ENCODE measurements at places on chromosomes 7 and 10.

- no peak for DNase-seq
Measured at GRCh38 chr10:14569274-14570060, 205.2 kb downstream of the FAM107B start.

DNA sequence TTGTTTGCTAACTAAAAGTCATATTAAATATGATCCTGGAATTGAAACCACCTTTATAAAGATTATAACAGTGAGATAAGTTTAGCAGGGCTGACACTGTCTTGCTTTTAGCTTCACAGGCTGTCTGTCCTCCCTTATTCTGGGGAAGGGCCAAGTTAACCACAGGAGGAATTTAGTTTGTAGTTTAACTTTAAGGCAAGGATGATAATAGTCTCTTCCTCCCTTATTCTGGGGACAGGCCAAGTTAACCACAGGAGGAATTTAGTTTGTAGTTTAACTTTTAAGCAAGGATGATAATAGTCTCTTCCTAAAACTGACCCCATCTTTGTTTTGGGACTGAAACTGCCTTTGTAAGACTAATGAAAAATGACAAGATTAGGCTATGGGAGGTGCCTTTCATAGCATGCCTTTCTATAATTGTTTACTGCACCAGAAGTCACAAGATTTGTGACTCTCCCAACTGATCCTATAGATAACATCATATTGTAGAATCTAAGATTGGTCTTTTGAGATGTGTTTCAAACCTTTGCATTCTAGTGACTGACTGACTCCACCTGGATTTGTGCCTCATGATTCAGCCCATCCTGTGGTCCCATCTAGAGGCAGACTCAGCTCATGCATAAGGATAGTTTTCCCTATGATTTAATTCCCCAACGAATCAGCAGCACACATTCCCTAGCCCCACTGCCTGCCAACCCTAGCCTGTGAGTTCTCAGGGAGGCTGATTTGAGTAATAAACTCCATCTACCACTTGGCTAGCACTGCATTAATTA, 212.0 kb downstream of the MAGI2 start:
- no peak for DNase-seq

GRCh38 chr10:70542565-70542938, 60.0 kb downstream of the PRF1 start:
- no peak for DNase-seq

- no peak for DNase-seq
Measured at GRCh38 chr7:128831994-128832879, 2.0 kb downstream of the FLNC start.

GRCh38 chr7:50379082-50379481, 71.1 kb downstream of the FIGNL1 start:
- DNase-seq: no peak

DNA sequence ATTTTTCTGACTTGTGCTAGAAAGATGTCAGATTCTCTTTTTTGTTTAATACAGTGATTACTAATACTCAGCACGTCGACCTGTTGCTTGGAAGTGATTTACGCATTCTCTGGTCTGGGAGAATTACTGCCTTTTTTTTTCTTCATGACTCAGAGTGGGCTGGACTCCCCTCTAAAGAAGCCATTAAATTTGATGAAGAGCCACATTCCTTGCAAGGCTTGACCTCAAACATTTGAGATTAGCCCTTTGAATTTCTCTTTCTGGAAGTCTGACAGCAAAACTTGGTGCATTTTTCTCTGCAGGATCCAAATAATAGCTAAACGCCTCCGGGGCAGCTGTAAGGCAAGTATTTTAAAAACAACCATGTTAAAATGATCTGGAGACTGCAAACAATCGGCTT, 171.6 kb downstream of the GALNT17 start:
- DNase-seq: no peak

GRCh38 chr7:158966780-158967390, 110.5 kb downstream of the DYNC2I1 start:
- DNase-seq: no peak

DNA sequence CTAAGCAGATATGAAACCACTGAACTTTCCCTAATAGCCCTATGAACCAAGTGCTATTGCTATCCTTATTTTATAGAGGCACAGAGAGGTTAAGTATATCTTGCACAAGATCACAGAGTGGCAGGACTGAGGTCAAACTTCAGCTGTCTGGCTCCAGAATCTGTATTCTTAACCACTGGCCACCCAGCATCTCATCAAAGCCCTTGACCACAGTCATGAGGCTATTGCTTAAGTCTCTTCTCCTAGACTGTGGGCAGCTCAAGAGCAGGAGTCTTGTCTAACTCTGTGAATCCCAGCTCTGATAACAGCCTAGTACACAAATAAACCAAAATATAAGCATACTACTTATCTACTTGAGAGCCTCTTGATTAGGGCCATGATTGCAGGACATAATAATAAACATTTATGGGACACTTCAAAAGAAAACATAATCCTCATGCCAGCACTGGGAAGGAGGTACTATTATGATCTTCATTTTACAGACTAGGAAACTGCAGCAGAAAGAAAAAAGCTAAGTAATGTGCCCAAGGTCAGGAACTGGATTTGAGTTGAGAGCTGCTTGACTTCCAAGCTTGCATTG, 22.4 kb upstream of the SMC3 start:
- no peak for DNase-seq

DNA sequence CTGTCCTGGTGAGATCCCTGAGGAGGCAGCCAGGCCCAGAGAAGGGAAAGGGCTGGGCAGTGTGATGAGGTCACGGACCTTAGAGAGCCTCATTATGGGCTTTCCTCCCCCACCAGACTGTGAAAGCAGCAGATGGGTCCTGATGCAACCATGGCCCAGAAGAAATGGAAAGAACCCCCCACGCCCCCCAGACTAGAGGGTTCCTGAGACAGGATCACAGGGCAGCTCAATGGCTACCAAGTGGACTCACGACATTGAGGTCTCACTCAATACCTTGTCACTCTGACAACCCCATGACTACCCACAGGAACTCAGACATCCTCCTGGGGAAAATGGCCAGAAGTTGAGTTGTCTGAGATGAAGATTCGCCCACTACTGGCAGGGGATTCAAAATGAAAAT, 36.7 kb downstream of the FAM241B start:
- no peak for DNase-seq

GRCh38 chr7:90401989-90402388, 1.3 kb upstream of the CLDN12 start:
- no peak for DNase-seq

GRCh38 chr10:102691285-102692066, 22.7 kb downstream of the ARL3 start:
- DNase-seq: no peak

DNA sequence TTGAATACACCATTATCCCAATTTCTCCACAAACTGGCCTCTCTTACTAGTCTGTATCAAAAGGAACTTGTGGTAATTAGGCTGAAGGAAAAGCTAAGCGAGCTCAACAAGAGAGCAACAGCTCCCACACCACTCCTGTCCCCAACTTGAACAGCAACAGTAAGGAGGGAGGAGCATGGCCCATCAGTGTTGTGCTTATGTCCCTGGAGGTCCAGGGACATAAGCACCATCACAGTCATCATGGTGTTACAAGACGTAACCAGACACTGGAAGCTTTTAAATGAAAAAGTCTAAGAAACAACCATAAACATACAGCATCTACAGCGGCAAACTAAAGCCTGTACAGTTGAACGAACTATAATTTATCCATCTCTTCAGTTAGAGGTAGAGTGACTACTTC, 989 bp downstream of the ERLIN1 start:
- DNase-seq: no peak

GRCh38 chr10:92124616-92125143, 166.2 kb downstream of the CPEB3 start:
- no peak for DNase-seq

DNA sequence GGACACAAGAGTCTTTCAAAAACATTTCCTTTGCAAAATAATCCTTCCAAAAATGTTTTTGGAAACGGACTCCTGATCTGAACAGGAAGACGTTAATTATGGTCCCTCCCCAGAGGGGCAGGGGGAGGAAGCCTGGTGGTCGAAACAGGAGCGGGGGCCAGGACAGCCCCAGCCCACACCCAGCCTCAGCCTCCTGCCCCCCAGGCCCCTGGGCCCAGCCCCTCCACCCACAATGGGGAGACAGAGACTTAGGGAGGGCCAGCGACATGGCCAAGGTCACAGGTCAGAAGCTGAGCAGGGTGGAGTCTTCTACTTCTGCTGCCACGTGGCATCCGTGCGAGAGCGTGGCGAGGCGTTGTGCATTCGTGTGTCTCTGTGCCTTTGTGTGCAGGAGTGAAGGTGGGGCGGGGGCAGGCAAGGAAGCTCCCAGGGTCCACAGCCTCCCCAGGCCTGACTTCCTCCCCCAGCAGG, 14.0 kb upstream of the GRIFIN start:
- no peak for DNase-seq

- no peak for DNase-seq
Measured at GRCh38 chr7:129947701-129948100, 5.1 kb downstream of the UBE2H start.

- DNase-seq: no peak
Measured at GRCh38 chr10:12287772-12288171, 61.6 kb upstream of the CAMK1D start.

GRCh38 chr10:117449636-117450035, 74.4 kb upstream of the PDZD8 start:
- DNase-seq: no peak

DNA sequence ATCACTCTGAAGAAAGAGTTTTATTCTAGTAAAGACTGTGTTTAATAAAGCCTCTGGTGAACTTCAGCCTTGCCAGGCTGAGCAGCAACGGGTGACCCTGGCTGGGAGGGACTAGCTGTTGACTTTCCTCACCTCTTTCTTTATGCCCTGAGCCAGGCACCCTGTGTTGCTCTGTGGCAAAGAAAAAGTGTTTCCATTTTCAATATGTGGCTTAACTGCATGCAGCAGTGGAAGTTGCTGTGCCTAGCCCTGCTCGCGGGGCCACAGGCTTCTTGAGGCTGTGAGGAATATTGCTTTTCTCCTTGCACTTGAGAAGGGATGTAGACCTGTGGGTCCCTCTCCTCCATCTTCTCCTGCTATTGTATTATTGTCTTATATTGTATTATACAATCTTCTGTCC, 67.0 kb downstream of the CXCL12 start:
- no peak for DNase-seq

DNA sequence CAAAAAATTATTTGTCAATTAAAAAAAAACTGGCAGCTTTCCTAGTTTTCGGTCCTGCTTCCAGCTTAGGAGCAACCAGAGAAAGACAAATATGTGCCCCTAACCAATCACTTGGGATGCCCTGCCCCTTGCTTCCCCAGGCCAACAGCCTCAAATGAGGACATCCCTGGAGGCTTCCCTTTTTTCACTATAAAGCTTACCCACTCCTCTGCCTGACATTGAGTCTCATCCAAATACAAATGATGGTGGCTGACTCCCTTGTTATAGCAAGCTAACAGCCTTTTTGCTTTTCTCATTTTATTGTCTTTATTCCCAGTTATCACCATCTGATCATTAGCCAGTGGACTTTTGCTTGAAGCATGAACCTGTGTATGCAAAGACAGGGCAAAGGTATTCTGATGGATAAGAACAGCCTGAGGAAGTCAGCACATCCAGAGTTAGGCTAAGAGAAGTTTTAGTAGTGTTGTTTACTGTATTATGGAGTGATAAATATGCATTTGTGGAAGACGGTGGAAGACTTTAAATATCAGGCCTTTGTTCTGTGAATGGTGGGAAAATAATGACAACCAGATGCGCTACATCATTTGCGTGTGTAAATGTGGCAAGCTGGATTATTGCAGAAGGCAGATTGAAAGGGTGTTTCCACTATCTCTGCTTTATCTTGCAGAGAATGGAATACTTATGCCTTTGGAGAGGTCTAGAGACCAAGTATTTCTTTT, 1.7 kb upstream of the CCM2 start:
- no peak for DNase-seq

- DNase-seq: no peak
Measured at GRCh38 chr7:78071491-78072200, 273.1 kb downstream of the PHTF2 start.

DNA sequence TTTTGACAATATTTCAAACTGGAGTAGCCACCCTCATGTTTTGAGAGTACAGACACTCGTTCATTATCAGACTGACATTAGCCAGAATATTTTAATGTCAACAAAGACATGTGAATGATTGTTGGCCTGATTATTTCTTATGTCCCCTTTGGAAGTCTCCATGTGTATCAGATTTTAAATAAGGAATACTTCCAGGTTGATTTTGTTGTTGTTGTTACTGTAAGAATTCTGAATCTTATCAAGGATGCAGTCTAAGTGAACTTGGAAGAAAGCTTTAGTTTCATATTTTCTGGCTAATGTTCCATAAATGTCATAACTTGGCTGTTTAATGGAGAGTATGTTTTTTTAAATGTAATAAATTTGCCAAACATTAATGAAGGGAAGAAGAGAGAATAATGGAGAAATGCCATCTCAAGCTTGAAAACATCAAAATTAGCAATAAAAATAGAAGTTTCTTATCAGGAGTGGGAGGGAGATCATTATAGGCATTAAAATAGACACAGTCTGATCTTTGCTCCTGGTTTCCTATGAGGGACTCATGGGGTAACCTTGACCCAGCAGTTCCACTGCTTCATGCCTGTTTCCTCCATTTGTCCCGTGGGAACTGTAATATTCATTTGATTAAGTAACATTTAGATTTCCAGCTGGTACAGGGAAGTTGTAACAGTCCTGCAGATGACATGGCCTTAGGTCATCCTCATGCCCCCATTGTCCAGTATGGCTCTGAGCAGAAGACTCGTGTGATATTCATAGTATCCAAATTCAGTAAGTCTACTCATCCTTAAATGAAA, 122.4 kb upstream of the KIAA1217 start:
- DNase-seq: no peak

DNA sequence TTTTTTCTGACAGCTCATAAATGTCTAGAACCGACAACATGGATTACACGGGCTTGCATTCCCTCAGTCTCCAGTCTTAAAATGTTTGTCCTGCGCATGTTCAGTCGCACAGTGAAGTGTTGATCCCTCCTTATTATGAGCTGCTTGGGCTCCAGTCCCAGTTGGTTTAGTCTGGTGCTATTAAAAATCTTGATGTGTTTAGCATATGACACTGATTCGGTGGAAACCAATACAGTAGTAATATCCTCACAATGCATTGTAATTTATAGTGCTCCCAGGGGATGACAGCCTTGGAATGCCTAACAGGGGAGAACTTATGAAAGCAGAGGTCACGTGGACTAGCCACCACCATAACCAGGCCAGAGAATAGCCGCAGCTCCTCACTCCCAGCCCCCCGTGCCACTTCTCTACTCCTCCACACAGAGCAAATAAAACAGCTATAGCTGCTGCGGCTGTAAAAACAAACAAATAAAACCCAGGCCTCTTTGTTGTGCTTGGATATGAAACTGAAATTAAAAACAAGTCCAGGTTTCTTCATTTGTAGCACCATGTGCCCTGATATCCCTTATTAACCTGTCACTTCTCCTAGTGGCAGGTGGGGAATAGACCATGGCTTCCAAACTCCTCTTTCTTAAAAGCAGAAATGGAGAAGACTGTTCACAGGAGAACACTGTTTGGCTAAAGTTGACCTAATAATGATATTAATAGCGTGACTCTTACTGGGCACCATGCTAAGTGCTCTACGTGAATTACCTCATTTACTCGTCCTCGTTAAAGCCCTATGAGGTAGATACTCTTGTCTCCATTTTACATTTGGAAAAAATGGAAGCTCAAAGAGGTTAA, 7.7 kb downstream of the DPCD start:
- DNase-seq: no peak

- DNase-seq: no peak
Measured at GRCh38 chr7:75629044-75629443, 109.7 kb downstream of the HIP1 start.

- no peak for DNase-seq
Measured at GRCh38 chr10:132762267-132762666, 23.7 kb downstream of the NKX6-2 start.
